Left cardiac atrium (tissue), 4 donors: ENCODE measurements at places on chromosomes 4 and X. TPM values are rescaled to one million over a fixed set of nuclear protein-coding genes. Genes with fewer than 3 reads are reported as not detected.

DNA sequence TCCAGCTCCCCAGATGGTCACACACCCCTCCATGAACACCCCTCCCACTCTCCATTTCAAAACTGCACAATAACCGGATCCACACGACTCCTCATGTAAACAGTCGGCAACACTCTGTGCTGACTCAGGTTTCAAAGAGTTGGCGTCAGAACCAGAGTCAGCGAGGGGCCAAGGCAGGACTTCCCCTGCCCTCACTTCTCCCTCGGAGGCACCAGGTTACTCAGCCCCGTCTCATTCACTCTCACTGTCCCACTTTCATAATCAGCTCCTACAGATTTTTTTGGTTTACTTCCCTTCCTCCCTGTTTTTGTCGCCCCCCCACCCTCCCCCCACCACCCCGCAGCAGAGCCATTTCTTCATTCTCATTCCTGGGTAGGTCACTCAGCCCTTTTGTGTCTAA is 2.7 kb upstream of the TIMP1 start:
- no peak for DNase-seq

- no peak for DNase-seq
Observed at GRCh38 chrX:153608806-153609205, 9.9 kb upstream of the CCNQ start.

Gene EDNRA
- total RNA-seq: 29.2 TPM

DNA sequence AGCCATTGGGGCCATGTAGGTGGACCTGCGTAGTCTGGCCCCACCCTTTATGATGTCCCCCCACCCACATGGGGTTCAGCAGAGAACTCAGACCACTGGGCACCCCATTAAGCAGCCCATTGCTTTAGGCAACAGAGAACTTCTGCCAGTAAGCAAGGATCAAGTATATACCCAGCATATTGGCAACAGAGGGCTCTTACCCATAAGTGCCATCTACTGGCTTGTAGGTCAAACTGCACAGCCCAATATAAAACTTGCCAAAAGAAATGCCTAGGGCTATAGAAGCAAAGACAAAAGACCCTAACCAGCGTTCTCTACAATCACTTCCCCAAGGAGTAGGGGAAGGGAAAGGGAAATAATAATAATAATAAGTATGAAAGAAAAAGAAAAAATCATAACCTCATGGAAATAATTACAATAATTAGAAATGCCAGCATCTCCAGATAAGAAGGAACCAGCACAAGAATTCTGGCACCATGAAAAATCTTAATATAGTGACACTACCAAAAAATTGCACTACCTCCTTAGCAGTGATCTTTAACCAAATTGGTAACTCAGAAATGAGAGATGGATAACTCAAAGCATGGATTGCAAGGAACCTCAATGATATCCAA is 1090.7 kb downstream of the FAT4 start:
- DNase-seq: no peak

DNA sequence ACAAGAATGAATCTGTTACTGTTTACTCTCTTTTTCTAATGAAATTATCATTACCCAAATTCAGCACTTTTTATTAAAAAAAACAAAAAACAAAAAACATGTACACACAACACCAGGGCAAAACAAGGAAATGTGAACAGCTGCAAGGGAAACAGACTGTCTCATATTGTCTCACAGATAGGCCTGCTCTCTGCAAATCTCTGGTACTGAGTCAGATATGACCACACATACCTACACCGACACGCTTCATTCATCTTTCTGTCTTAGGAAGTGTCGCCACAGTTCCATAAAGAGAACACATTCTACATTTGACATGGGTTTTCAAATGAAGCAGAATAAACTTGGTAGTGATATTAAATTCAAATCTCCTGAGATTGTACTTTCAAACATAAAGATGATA is 92.2 kb upstream of the GPR34 start:
- no peak for DNase-seq

Gene NXF2
- not detected for total RNA-seq

DNA sequence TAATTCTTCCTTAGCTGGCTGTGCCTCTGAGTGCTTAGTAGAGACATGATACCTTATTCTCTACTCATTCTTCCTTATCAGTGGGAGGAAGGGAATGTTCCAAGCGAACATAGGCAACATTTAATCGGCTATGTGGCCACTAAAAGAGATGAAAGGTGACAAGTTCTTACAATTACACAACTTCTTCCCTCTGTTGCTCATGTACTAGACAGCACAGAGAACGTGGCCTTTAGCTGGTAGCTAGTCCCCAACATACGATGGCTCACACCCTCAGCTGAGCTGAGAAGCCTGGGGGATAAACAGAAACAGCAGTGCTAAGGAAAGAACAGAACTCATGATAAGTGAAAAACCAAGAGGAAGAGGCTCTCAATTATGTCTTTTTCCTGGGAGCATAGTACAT is 52.2 kb downstream of the APOO start:
- DNase-seq: no peak

DNA sequence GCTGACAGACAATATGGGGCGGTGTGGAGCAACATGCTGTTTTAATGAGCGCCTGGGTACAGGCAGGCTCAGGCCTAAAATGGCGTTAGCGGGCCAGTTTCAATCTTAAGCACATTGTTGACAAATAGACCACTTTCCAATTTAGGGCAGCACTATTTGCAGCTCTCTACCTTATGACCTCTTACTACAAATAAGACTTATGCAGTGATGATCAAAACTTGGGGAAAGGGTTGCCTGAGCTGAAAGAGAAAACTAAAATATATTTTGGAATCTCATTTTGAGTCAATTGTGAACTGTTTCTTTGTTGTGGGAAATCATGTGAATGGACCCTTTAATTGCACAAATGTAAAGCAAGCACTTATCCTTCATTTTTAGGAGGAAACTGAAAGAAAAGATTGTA is 25.5 kb upstream of the GPAT3 start:
- no peak for DNase-seq

DNA sequence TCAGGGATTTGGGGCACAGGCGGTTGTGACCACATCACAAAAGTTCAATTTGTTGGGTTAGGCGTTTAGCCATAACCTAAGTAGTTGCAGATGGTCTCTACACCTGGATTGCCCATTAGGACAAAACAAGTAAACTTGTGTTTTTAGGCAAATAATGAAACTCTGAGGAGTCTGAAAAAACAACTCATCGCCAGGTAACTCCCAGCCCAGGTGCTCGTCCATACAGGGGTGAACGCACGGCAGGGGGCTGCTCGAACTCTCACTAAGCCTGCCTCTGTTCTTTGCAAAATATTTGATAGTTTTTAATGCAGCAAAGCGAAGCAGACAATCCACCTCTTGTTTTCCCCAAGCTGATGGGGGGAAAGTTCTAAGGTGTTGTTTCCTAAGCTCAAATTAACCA is 559 bp upstream of the RHOH start:
- DNase-seq: no peak

GRCh38 chr4:61750810-61751209 is 550.7 kb downstream of the ADGRL3 start:
- DNase-seq: no peak

GRCh38 chr4:40514497-40514951 is 115.1 kb downstream of the RBM47 start:
- no peak for DNase-seq

- no peak for DNase-seq
Observed at GRCh38 chr4:73612032-73612431, 8.2 kb downstream of the RASSF6 start.
